ACHN (cell line): ENCODE measurements at places on chromosomes 7 and 10.

GRCh38 chr7:54783952-54784351 lies 24.9 kb upstream of the SEC61G start:
- no peak for DNase-seq

DNA sequence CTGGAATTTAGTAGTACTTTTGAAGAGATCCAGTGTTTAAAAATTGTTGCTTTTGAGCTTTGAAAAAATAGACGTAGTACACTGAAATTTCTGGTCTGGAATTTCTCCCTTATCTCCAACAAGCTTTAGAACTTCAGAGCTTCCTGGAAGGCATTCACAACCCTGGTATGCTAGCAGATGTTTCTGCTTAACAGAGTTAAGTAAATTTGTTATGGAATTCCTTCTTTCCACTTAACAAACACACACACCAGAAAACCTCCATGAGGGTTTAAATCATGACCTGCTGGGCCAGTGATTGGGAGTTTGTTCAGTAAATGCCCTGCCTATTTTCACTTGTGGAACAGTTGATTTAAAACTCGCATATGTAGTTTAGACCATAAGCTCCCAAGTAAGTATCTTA lies 13.7 kb downstream of the ASB15 start:
- no peak for DNase-seq

GRCh38 chr10:114458955-114459354 lies 54.7 kb upstream of the AFAP1L2 start:
- peak; percentile 66 for DNase-seq

DNA sequence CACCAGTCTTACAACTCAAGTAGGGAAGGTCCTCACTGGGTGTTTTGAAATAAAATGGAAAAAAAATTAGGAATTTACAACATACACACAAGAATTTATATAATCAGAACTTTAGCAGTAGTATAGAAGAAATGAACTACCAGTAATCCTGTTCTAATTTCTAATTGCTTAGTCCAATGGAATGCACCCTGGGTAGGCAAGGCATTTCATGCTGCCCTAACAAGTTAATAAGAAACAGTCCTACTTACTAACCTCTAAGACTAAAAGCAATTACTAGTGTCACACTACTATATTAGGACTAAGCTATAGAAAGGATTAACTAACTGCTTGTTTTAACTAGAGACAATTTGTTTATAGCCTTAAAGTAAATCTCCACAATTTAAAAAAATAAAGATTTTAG lies 158.1 kb downstream of the BTAF1 start:
- DNase-seq, result no peak

- no peak for DNase-seq
Observed at GRCh38 chr10:73865459-73866442, 8.6 kb downstream of the CAMK2G start.

GRCh38 chr7:93579431-93579830 lies 4.9 kb upstream of the CALCR start:
- DNase-seq, result no peak

DNA sequence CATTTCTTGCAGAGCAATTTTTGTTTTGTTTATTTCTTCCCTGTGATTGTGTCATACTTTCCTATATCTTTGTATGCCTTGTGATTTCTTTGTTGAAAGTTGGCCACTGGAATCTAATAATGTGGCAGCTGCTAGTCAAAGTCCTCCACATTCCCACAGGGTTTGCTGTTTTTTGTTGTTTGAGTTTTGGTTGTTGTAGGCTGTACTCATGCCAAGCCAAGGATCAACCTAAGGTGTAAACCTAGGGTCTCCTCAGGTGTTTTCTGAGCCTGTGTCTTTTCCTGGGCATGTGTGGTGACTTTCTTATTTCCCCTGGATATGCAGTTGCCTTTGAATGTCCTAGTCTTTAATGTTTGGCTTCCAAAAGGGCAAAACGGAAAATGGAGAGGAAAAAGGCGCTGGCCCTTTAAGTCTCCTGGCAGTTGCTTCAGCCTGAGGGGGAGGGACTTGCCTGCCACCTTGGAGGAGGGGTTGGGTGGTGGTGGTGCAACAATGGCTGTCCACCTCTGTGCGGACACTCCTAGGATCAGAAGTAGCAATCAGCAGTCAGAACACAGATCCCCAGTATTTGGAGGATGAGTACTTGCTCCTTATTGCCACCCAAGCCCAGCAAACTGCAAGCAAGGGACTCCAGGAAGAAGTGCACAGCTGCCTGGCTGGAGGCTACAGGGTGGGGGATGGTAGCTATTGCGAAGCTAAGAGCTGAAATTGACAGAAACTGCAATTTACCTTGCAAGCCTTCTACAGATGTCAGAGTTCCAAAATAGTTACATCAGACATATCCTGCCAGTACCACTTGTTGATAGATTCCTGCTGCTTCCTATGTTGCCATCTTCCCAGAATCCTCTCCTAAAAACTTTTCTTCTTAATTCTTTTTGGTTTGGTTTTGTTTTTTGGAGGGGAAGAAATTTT lies 5.6 kb upstream of the ZNF518A start:
- DNase-seq, result peak; percentile 70

GRCh38 chr10:112628951-112629609 lies 182.1 kb downstream of the VTI1A start:
- no peak for DNase-seq
